Fibroblast of skin of right biceps (primary cell): ENCODE measurements at places on chromosomes 1 and 21.

DNA sequence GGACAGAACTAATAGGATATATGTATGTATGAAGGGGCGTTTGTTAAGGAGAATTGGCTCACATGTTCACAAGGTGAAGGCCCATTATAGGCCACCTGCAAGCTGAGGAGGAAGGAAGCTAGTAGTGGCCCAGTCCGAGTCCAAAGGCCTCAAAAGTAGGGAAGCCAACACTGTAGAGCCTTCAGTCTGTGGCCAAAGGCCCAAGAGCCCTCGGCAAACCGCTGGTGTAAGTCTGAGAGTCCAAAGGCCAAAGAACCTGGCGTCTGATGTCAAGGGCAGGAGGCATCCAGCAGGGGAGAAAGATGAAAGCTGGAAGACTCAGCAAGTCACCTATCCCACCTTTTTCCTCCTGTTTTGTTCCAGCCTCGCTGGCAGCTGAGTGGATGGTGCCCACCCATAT is 24.5 kb downstream of the BACH1 start:
- no peak for DNase-seq

DNA sequence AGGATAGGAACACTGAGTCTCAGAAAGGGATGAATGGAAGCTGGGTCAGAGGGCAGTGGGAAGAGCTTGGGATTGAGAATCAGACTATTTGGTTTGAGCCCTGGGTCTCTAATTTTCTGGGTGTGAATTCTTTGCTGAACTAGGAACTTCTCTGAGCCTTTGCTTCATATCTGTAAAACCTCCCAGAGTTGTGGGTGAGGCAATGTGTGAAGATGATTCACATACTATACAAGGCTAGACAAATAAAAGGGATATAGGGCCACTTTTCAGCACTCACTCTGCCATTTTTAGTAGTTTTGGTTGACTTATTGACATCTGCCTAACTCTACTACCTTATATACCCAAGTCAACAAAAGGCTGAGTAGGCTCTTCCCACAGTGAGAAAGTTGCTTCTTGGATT is 77.7 kb upstream of the JUN start:
- DNase-seq = peak; percentile 35

DNA sequence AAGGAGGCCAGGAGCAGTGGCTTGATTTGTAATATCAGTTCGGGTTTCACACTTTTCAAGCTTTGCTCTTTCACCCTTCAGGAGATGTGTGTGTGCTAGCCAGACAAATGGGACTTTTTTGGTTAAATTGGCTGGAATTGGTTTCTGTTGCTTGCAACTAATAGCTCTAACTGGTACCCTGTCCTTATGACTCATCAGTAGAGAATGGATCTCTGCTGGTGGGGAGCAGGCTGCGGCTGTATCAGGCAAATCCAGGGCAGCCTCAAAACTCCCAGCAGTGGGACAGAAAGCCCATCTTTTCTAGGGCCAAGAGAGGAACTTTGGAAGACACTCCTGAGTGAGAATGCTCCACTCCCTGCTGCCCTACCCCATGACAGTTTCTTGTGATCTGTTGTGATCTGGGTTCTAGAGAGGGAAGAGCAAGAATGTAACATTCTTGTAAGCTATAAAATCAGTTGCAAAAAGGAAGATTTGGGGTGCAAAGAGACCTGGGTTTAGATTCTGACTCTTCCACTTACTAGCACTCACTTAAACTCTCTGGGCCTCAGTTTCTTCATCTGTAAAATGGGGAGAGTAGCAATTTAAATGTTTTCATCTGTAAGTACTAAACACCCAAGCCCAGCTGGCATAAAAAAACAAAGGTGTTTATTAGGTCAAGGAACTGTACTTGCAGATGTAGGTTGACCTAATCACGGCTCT is 257.0 kb upstream of the TMEM51 start:
- DNase-seq = peak; percentile 50

DNA sequence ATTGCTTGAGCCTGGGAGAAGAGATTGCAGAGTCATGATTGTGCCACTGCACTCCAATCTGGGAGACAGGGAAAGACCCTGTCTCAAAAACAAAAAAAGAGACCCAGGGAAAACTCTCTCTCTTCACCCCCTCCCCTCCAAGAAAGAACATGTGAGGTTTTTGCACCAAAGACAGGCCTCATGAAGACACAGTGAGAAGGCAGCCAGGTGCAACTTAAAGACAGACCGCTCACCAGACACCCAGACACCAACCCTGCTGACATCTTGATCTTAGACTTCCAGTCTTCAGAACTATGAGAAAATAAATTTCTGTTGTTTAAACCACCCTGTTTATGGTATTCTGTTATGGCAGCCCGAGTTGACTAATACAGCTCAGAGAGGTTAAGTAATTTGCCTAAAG is 13.3 kb upstream of the LRRC8D start:
- DNase-seq = no peak

- no peak for DNase-seq
Observed at GRCh38 chr1:65027666-65028358, 61.5 kb upstream of the JAK1 start.

DNA sequence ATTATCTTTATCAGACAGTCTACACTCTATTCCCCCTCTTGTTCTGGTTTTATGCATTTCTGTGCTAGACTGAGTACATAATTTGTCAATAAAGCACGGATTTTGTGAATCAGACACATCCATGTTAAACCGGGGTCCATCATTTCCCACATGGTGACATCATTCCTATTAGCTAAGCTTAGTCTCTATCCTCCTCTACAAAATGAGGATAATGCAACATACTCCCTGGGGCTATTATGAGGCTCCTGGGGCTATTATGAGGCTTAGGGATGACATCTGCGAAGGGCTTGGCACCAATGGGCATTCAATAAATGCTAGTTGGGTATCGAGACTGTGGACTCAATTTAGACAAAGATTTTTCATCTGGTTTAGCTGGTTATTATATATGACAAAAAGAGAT is 25.1 kb upstream of the APP start:
- no peak for DNase-seq

DNA sequence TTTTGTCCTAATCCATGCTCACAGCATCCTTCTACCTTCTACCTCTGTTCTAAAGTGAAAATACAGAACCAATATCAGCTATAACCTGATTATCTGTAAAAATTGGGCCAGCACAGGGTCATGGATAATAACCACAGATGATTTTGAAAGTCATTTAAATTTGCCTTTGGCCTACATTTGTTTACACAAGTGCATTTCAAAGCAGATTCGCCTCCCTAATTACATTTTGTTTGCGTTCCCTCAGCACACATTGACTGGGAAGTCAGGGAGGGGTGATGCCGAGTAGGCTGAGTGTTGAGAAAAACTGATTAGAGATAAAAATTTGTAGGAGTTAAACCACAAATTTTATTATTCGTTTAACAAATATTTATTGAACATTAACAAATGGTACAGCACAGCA is 19.2 kb upstream of the RGS8 start:
- DNase-seq = no peak

DNA sequence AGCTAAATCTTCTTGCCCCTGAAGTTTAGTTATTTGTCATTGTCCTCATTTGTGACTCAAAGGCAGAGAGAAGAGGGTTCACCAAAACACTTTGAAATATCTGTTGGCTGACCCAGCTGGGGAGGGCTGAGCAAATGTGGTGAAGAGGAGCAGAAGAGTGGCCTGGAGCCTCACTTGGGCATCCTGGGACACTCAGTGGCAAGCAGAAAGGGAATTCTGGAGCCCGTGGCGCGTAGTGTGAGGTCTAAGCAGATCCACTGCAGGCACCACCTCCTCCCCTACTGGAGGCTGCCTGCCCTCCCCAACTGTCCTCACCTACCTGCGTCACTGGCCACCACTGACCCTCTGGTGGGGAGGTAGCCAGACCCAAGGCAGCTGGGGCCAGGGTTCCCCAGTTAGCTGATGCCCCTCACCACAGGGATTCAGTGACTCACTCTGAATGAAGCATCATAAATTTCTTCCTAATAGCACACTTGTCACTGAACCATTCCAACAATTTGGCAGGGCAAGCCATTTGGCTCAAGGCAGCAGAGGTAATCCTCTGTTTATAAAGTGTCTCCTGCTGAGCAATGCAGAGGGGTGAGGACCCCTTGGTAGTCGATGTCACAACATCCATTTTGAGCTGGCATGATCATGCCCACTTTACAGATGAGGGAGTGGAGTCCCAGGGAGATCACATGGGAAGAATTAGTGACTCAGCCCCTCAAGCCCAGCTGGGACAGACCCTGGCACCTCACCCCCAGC is 80.3 kb downstream of the NENF start:
- DNase-seq = peak; percentile 83

DNA sequence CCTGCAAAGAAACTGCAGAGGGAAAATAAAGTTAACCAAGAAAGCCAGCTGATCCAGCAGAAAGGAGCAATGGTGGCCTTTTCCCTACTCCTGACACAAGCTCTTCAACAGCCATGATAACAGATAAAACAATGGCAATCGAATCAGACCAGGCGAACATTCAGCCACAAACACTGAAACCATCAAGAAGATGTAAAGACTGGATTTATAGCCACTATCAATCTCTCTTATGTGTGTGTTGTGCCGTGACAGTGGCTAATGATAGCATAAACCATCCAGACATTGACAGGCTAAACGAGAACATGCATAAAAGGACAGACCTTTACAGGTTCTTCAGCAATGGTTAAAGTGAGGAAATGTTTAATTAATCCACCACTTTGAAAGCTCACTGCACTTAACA is 78.1 kb upstream of the RAB4A start:
- no peak for DNase-seq

- no peak for DNase-seq
Observed at GRCh38 chr1:20668581-20668980, 7.4 kb upstream of the DDOST start.

DNA sequence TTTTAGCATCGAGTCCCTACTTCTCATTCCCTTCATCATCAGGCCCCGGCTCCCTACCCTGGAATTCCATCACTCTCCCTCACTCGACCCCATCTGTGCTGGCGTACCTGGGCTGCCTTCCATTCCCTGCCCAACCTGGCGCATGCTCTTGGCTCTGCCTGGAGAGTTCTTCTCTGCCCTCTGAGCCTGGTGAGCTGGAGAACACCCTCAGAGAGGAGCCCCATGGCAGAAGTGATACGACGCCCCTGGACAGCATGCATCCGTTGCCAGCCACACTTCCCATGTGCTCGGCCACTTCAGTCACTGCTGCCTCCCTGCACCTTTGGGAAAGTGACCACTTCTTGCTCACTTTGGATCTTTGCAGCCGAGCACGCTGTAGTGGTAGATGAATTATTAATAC is 30.1 kb downstream of the OLFML2B start:
- DNase-seq = no peak

DNA sequence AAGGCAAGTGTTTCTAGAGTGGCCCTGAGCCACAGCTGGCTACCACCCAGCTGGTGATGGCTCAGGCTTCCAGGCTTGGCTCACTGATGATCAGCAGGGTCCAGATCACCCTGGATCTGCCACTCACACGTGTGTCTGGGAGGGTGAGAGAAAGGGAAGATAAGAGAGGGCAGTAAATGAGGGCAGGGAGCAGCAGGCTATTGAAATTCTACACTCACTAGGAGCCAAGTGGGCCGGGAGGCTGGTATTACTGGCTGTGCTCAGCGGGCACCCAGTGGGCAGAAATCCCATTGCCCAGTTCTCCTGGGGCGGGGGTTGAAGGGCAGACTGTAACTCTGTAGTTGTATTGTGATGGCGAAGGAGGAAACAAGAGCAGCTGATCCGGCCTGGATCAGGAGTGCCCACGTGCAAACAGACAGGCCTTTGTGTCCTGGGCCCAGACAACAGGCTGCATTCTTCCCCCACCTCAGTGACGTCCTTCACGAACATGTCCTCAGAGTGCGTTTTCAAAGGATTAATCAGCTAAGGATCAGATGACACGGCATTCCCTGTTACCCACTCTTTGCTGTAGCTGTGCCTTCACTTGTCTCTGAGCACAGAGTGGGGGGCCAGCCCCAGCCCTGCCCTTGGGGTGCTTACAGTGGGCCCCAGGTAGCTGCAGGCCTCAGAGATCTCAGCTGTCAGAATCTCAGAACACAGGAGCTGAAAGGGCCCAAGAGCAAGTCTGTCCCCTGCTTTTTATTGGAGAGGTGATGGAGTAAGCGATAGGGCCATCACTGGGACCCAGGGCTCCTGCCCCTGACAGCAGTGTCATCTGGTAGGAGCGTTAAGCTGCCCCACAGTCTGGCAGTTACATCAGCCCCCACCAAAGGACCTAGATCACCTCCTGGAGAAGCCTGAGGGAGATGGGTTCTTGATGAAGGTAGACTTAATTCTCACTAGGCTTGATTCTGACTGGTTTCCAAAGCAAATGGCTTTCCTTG is 60.5 kb downstream of the ATP1A1 start:
- DNase-seq = peak; percentile 49

DNA sequence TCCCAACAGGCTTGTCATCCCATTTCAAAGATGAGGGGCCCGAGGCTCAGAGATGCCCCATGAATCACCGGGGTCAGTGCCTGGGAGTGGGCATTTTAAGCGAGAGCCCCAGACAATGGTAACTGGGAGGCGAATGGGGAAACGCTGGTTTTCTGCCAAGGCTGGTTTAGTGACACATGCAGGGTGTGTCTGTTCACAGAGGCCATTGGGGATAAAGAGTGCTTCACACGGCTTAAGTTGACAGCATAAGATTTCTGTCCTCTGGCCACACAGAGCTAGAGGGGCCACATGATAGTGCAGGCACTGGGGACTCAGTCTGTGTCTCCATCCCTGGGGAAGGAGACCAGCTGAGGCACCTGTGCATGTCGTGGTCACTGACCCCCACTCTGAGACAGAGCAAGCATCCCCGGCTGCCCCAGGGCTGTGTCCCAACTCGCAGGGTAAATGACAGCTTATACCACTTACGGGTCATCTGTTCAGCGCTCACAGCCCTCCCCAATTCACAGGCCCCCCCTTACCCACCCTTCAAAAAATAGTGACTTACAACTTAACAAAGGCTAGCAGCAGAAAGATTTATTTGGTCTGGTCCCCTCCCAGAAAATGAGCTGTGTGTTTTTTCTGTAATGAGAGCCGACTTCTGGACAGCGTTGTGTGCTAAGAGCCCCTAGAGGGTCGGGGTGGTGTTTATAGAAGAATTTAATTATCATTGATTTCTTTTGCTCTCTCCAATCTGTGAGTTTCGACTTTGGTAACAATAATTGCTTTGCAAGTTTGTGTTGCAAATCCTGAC is 34.9 kb upstream of the ARHGEF16 start:
- DNase-seq = no peak

DNA sequence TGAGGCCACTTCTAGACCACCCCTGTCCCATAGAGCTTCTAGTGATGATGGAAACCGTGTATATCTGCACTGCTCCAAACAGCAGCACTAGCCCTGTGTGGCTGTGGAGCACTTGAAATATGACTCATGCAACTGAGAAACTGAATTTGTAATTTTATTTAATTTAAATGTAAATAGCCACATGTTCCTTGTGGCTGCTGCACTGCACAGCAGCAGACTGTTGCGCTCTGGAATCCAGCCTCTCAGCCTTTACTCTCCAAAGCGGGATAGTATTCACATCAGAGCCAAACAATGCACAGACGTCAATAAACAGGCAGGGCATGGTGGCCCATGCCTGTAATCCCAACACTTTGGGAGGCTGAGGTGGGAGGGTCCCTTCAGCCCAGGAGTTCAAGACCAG is 12.0 kb downstream of the CAPN2 start:
- peak; percentile 36 for DNase-seq

GRCh38 chr1:37020653-37021277 is 13.6 kb downstream of the GRIK3 start:
- peak; percentile 5 for DNase-seq

- DNase-seq = peak; percentile 59
Observed at GRCh38 chr1:98399218-98399617, 262.3 kb upstream of the SNX7 start.
